ENCODE measurements at places on chromosomes 7 and 10. TPM values are rescaled to one million over a fixed set of nuclear protein-coding genes. Genes with fewer than 3 reads are reported as not detected.

DNA sequence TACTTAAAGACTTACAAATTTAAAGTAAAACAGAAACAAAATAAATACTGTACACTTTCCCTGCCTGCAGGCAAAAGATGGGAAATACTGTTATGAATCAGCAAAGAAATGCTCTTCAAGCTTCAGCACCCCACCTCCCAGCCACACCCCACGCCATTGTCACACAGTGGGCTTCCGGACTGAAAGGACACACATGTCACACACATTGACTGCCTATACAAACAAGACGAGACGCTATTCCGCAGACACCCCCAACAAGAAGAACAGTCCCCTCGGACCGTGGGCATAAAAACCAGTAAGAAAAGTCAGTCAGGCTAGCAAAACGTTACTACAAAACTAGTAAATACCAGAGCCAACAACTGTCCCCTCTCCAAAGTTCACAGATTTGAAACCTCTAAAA is 22.2 kb upstream of the PARP12 start:
- DNase-seq = no peak

DNA sequence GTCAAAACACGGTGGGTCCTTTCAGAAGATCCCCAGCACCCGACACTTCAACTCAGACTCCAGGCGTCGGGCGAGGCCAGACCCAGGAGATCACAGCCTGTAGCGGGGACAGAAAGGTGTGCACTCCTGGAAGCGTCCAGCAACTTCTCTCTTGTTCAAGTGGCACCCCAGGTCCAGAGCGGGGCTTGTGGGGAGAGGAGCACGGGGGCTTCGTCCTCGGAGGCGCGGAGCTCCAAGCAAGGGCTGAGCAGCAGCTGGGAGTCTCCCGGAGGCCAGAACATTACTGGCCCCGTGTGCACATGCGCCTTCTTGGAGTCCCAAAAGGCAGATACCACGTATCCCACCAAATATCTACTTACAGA is 54.9 kb downstream of the ZRANB1 start:
- DNase-seq = no peak

The GIMAP6 gene
- total RNA-seq = 0.18 TPM

GRCh38 chr10:48187713-48188485 is 86.6 kb downstream of the FRMPD2 start:
- DNase-seq = no peak

The LIPN gene
- not detected for total RNA-seq

- no peak for DNase-seq
Measured at GRCh38 chr7:74657692-74658177, at the start of gene GTF2I. TSS of gene GTF2I (plus strand) at chr7:74657718. CDS start at chr7:74689129, 31,411 bp downstream.

DNA sequence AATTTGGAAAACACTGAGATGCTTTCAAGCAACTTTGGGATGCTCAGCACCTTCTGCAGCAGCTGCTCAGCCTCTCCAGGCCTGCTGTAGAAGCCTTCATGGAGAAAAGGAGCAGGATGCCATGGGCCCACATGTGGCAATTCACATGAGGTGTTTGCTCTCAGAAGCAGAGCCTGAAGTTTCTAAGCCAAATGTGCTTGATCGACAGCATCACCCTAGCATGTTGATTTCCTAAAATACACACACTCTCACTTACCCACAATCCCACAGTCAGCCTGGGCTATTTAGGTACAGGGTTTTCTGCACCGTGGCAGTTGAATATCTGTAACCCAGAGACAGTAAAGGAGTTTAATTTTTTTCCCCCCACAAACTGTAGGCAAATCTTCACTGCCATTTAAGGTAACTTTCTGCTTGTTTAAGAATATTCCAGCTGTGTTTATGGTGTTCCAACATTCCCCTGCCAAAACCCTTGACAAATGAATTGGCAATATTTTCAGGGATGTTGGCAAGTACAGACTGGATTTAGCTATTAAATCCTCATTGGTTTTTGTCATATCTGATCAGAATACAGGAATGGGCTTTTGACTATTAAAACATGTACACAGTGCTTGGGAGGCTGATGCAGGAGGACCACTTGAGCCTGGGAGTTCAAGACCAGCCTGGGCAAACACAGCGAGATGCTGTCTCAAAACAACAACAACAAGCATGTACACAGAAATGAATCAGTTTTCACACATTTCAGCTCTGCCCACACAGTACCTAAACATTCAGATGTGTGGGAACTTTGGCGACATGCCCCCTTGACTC is 244.2 kb downstream of the CELF2 start:
- no peak for DNase-seq

DNA sequence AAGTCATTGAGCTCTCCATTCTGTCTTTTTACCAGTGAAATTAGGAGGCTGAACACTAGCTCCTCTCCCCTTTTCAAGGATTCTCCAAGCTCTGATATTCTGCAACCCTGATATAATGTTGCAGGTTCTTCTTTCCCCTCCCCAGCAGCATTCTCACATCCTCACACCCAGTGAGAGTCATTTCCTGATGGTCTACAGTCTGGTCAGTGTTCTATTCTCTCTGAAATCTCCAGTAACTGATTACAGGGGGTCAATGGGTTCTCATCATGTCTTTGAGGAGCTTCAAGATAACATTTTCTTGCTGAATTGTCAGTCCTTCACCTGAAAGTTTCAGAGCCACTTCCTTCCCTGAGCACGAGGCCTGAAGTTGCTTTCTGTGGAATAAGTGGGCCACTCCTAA is 299.4 kb downstream of the PTEN start:
- DNase-seq = no peak

DNA sequence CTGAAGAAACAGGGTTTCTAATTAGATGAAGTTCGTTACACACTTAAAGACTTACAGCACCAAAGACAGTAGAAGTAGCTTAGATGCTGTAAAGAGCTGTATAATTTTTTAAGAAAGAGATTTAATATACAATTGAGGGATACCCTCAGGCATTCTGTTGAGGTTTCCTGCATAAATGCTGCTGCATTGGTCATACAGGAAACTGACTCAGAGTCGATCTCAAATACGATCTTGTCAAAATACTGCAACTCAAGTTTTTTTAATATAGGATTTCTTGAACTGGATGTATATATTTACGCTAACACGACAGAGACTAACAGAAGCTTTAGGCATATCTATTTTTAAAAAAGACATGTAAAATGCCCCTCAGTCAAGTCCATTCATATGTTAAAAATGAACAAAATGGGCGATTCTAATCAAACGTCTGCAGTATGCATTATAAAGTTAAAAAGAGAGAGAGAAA is 2.4 kb upstream of the ARID5B start:
- peak; percentile 64 for DNase-seq
